ENCODE measurements at places on chromosomes 11 and 22.

DNA sequence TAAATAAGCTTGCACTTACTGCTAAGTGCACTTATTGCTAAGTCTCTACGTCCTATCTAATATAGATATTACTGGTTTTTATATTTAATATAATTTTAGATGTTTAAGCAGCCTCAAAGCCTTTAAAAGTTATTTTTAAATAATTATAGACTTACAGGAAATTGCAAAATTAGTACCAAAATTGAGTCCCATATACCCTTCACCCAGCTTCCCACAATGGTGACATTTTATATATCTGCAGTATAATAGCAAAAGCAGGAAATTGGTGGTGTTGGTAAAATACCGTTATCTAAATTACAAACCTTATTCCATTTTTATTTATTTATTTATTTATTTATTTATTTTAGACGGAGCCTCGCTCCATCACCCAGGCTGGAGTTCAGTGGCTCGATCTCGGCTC is 1.9 kb upstream of the AP1B1 start:
- DNase-seq = no peak

DNA sequence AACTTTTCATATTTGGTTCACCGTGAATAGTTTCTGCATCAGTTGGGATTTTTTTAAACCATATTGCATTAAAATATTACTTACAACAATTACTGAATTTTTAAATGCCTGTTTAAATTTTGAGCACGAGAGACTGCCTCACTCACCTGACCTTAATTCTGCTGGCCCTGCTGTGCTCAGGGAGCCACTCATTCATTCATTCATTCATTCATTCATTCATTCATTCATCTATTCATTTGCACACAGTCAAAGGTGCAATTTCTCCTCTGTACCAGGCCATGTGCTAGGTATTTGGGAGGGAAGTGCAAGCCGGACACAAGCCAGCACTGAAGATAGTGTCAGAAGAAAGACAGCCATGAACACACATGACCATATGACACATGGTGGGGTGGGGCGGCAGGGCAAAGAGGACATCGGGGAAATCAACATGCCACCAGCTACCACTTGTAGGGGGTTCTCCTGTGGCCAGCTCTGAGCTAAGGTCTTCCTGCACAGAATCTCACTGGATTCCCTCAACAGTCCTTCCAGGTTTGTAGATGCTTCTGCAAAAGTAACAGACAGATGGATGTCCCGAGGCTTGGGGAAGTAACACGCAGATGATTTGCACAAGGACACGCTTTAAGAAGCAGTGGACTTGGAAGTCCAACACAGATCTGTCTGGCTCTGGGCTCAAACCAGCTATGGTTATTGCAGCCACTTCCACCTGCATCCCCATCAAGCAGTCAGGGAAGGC is 568 bp upstream of the CSF2RB start:
- no peak for DNase-seq

GRCh38 chr11:86548271-86548917 is 124.0 kb downstream of the ME3 start:
- DNase-seq = no peak

DNA sequence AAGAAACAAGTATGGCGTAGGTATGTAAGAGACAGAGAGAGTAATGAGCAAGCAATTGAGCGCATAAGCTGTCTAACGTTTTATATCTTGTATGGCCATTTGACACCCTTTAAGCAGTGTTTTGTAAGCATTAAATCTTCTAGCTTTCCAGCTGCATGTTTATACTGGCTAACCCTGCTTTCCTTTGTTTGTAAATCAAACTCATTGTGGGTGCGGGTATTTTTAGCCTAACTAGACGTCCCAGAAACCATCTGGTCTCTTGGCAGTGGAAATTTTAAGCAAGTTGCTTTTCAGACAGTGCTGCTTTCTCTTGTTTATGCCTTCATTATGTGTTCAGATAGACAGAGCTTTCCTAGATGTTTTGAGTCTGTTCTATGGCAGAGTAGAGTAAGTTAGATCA is 73.5 kb downstream of the RNF169 start:
- no peak for DNase-seq

DNA sequence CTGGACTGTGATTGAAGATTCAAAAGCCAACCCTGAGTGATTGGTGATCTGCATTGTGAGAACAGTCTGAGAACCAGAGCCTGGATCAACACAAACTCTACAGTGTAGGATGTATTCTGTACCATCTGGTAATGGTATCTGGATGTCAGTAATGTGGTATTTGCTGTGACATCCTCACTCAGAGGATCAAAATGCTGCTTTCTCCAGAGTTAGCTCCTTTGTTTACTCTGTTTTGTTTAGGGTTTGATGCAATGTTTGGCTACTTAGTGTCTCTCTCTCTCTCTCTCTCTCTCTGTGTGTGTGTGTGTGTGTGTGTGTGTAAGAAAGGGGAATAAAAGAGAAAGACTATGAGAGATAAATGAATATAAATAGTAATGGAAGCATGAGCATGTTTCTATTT is 24.3 kb downstream of the CASP4 start:
- DNase-seq = no peak
